ENCODE measurements at places on chromosomes 4 and X. TPM values are rescaled to one million over a fixed set of nuclear protein-coding genes. Genes with fewer than 3 reads are reported as not detected.

Gene GPRIN3
- under 0.01 TPM for total RNA-seq

Gene ADRA2C
- 0.26 TPM for total RNA-seq

- peak overlapping the region; percentile 97 for H3K27ac ChIP-seq
- peaks cover 3% of the 10 kb centered on the region for H3K4me1 ChIP-seq
- peak; percentile 62 for DNase-seq
- H3K27me3 ChIP-seq: no peaks in the 10 kb centered on the region
- peak overlapping the region; percentile 89 for H3K4me3 ChIP-seq
- H3K36me3 ChIP-seq: peaks cover 7% of the 10 kb centered on the region
These were observed 377 bp downstream of the TIMM17B start for GRCh38 chrX:48897157-48897624.

DNA sequence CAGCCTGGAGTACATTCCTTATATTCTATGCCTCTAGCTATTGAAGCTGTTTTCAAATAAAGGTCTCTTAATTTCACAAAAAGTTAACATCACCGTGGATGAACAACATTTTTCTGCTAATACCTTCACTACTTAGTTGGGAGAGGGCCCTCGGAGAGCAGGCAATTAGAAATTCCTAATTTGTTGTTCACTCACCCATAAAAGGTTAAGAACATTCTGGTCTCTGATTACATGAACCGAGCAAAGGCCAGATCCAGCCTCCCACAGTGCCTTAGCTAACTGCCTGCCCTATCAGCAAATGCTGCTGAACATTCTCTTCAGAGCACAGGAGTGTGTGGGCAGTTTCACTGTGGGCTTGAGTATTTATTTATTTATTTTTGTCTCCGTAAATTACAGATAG is 36.0 kb upstream of the TTC29 start:
- no peak overlapping the region for H3K27ac ChIP-seq
- peak; percentile 37 for DNase-seq
- no peaks in the 10 kb centered on the region for H3K36me3 ChIP-seq
- H3K4me3 ChIP-seq: no peak overlapping the region
- H3K4me1 ChIP-seq: no peaks in the 10 kb centered on the region

DNA sequence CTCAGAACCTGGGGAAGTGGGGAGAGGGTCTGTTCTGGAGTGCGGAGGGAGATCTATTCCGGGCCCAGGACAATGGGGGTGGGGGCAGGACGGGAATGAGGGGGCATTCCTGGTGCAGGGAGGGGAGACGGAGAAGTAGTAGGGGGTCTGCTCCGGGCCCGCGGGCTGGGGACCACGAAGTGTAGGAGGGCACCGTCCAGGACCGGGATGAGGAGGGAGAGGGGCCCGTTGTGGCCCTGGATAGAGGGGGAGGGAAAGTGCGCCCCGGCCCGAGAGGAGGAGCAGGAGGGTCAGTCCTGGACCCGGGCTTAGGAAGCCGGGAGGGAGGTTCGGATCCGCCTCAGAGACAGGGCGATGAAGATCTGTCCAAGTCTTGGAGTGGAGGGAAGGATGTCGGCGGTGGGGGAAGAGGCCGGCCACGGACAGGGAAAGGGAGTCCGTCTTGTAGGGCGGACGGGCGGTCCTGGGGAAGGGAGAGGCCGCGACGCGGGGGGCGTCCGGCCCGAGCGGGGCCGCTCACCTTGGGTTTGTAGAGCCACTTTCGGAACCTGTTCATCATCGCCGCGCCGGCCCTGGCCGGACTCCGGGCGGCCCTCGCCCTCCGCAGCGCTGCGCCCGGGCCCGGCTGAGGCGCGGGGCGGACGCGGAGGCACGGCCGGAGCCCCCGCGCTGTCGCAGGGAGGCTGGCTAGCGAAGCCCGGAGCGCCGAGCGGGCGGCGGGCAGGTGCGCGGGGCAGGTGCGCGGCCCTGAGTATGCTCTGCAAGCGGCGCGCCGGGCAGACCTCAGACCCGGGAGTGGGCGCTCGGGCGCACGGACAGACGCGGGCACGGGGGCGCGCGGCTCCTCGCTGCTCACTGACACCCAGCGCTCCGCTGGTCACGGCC is at the start of gene ZFYVE28:
Gene ZFYVE28, minus strand, starts transcription at position 881 of the 885 bp plus-strand sequence. Its CDS starts 322 bp downstream, at position 559.
- DNase-seq: no peak
- H3K4me3 ChIP-seq: peak within 1 kb of the TSS; percentile 58
- peaks cover 17% of the 10 kb centered on the region for H3K27me3 ChIP-seq
- H3K4me1 ChIP-seq: peaks cover 7% of the 10 kb centered on the region
